NCI-H1694 (cell line): ENCODE measurements at places on chromosomes 1 and 21.

DNA sequence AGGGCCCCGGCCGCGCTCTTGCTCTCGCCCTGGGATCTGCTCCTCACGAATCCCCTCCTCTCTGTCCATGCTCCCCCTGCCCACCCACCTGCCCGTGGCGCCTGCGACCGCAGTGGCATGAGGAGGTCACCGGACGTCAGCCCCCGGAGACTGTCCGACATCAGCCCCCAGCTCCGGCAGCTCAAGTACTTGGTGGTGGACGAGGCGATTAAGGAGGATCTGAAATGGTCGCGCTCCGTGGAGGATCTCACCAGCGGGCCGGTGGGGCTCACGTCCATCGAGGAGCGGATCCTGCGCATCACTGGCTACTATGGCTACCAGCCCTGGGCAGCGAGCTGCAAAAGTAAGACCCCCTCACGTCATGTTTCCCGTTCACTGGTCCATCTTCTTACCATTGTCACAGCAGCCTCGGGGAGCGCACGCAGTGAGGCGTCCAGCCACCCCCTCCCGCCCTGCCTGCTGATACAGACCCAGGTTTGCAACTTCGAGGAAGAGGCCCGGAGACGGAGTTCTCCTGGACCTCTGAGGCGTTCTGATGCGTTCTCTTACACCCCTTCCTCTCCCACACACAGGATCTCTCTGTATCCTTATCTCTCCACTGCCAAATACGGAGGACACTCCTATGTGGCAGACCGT is 1.1 kb downstream of the SLC35F3 start:
- DNase-seq = no peak

- no peak for DNase-seq
Measured at GRCh38 chr1:44777547-44777946, 2.2 kb downstream of the RPS8 start.

GRCh38 chr21:14116080-14116481 is 94.7 kb downstream of the LIPI start:
- no peak for DNase-seq

- peak; percentile 66 for DNase-seq
Measured at GRCh38 chr1:95888941-95889390, 655.0 kb downstream of the RWDD3 start.

GRCh38 chr21:25572861-25573310 is 34.4 kb downstream of the MRPL39 start:
- no peak for DNase-seq

DNA sequence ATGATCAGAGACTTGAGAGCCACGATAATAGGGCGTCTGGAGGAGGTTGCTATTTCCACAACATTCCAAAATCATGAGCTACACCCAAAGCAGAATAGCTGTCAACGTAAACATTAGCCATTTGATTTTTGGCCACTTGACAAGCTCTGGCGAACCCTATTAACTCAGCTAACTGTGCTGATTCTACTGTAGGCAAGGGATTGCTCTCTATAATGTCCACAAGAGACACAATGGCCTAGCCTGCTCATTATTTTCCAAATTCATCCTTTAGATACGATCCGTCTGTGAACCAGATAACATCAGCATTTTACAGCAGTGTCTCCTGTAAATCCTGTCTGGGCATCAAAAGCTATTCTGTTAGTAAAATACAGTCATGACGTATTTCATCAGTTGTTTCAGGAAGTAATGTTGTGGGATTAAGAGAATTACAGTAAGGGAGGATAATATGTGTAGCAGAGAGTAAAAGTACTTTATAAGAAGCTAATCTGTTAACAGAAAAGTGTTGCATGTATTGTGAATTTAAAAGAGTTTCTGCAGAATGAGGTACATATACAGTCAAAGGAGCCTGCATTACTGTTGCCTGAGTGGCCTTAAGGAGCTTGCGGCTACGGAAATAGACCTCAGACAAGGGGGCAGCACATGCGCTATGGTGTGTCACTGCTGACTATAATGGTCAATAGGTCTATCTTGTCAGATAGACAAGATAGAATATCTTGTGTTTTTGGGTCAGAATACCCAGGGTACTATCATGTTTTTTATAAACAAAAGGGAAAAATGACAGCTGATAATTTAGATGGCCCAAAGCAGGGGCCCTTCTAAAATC is 44.9 kb upstream of the TINAGL1 start:
- DNase-seq = no peak

- no peak for DNase-seq
Measured at GRCh38 chr1:170657275-170657853, 6.6 kb upstream of the PRRX1 start.

DNA sequence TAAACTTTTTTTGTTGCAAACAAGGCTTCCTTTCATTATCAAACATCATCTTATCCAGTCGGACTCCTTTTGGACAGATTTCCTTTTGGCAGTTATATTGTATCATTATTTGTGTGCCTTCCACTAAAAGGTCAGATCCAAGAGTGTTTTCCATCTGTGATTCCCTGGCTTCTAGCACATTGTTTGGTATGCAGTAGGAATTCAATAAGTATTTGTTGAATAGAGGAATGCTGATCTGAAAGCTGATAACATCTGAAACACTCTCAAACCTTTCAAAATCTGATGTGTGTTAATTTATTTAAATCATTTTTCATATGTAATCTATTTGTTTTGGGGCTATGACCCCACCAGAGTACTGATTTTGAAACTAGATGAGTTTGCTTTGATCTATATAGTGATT is 39.0 kb downstream of the NDC1 start:
- no peak for DNase-seq

DNA sequence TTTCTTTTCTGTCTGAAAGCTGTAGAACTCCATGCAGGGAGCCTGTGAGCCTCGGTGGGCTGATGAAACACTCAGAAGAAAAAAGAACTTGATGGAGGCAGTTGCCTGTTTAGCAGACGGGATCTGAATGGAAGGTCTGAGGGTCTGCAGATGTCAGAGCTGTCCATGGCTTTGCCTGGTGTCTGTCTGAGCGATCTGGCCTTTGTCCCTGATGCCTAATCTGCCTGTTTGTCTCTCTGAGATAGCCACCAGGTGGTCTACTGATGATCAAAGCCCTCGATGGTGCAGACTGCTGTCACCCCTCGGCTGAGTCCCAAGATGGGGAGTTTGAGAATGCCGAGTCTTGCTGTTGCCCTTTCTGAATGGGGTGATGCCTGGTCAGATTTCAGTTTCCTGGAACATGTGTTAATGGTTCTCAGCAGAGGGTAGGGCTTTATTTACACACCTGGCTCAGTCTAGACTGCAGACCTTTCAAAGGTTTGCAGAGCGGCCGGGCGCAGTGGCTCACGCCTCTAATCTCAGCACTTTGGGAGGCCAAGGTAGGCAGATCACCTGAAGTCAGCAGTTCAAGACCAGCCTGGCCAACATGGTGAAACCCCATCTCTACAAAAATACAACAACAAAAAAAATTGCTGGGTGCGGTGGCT is 90.4 kb downstream of the KIF26B start:
- DNase-seq = no peak

DNA sequence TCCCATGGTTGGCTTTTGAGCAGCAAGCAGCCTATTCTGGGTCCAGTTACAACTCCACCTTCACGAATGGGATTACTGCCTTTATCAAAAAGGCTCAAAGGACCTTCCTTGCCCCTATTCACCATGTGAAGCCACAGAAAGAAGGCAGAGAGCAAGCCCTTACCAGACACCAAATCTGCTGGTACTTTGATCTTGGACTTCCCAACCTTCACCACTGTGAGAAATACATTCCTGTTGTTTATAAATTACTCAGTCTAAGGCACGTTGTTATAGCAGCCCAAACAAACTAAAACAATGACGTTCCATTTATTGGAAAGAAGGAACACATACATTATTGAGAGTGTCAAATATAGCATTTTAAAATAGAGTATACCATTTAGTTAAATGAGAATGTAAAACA is 1557.9 kb downstream of the PLA2G4A start:
- DNase-seq = no peak

DNA sequence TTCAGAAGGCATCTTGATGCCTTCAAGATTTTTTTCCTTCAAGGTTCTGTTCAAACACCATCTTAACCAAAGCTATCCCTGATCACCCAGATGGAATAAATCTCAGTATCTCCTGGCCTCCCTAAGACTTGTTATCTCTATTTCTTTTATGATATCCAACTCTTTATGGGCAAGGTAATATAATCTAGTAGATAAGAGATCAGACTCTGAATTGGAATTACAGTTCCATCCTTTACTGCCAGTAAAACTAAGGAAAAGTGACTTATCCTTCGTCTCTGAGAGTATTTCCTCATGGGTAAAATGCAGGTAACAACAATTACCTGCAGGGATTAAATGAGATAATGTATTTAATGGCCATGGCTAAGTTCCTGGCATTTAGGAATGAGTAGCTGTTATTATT is 445.0 kb upstream of the DAB1 start:
- no peak for DNase-seq

- DNase-seq = no peak
Measured at GRCh38 chr1:89954401-89954800, 40.5 kb upstream of the ZNF326 start.

DNA sequence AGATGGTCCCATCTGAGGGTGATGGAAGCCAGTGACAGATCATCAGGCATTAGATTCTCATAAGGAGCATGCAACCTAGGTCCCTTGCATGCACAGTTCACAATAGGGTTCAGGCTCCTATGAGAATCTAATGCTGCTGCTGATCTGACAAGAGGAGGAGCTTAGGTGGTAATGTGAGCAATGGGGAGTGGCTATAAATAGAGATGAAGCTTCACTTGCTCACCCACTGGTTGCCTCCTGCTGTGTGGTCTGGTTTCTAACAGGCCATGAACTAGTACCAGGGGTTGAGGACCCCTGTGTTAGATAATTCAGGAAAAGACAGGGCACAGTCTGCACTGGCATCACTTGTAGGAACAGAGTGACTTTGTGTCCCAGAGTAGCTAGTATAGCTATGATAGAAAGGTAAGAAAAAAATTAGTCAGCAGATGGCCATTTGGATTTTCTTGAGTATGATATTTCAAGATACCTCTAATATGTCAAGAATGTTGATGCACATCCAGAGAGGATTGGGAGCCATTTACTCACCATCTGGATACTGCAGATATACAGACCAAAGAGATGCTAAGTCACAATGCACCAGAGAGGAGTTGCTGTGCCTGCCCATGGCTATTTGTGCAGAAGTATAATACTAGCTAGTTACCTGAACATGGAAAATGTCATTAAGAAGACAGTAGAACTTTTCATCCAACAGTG is 53.6 kb downstream of the ADCY10 start:
- no peak for DNase-seq

- DNase-seq = no peak
Measured at GRCh38 chr1:160047111-160047991, 15.6 kb upstream of the PIGM start.

DNA sequence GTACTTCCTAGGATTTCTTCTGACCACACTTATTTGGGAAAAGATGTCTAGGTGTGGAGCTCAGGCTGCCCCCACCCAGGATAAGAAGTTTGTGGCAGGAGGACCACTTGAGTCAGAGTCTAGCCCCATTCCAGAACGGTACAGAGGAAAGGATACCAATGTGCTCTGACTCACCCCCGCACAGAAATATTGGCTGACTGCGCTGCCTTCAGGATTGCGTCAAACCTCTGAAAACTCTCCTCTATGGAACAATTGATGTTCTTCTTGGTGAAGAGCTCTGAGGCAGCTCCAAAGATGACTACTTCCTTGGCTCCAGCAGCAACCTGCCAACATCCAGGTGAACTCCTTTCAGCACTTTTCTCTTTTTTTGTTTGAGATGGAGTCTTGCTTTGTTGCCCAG is 11.2 kb downstream of the HMGCL start:
- no peak for DNase-seq

- DNase-seq = no peak
Measured at GRCh38 chr21:44295163-44295573, 4.7 kb upstream of the PFKL start.

GRCh38 chr1:203173566-203173965 is 2.1 kb downstream of the MYBPH start:
- no peak for DNase-seq

DNA sequence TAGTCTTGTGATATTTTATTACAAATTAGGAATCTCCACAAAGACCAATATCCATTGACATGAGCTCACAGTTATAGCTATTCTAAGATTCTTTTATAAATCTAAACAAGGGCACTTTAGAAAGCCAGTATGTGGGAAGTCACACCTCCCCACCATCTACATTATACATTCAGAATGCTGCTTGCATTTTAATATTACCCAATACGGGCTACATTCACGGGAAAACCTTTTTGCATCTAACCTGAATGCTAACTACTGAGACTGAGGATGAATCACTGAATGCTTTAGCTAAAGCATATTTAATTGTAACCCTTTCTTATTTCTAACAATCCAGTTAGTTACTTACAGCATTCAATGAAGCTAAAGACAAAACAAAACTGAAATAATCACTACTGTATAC is 53.1 kb downstream of the PCSK9 start:
- no peak for DNase-seq

GRCh38 chr21:45983981-45984551 is 2.5 kb downstream of the COL6A1 start:
- no peak for DNase-seq

DNA sequence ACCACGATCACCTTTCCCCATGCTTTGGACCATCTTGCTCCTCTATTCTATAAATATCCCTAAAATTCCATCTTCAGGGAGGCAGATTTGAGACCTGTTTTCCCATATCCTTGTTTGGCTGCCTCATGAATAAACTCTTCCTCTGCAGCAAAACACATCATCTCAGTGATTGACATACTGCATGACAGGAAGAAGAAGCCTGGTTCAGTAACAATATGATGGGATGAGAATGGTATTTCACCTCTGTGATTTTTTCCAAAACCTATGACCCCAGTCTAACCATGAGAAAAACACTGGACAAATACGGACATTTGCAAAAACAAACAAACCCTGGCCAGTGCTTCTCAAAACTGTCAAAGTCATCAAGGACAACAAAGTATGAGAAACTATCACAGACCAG is 53.8 kb upstream of the ZSWIM5 start:
- DNase-seq = no peak

DNA sequence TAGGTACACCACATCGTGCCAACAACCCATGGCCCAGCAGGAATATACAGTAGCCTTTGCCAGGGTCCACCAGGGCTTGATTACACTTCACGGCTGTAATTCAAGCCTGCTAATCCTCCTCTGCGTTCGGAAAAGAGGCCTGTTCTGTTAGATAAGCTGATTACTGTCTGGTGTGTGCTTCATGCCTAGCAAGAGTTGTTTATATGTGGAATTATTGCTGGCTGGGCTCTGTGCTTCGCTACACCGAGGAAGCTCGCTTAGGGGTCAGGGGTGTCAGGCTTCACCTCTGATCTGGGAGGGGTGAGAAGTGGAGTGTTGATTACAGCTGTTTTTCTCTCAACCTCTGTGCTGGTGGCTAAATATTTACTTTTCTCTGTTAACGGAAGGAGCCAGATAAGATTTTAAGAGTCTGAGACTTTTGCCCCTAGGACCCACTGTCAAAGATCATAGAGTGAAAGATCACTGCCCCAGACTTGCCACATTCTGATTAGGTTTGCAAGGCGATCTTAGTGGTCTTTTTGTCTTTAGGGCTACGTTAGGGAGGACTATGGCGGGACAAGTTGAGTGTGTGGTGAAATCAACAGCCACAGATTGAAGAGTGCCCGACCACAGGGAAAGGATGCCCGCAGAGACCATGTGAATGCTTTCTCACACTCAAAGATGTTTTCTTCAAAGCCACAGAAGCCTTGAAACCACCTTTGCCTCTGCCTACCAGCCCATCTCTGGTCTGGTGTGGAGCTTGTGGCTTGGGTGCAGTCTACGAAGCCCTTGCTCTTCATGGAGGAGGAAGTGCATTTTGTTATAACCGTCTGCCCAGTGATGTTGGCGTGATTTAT is 216.1 kb downstream of the PBX1 start:
- DNase-seq = no peak

GRCh38 chr1:117215733-117216462 is 5.2 kb upstream of the VTCN1 start:
- DNase-seq = no peak

- DNase-seq = no peak
Measured at GRCh38 chr21:35520856-35521255, 471.8 kb upstream of the RUNX1 start.
